T-helper 2 cell (primary cell): ENCODE measurements at places on chromosomes 7 and 10.

DNA sequence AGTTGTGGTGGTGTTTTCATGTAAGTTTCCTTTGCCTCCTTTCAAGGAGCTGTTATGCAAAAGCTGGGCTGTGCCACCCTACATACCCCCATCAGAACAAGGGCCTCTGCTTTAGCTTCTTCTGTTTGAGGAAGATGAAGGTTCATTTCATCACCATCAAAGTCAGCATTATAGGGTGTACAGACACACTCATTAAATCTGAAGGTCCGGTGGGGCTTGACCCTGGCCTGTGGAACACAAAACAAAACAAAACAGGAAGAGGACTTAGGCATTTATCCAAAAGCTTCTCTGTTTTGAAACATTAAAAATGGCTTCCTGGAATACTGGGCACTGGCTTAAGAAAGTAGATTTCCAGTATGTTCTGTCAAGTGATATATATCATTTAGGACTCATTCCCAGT, 15.8 kb downstream of the POLR3A start:
- DNase-seq, result no peak

DNA sequence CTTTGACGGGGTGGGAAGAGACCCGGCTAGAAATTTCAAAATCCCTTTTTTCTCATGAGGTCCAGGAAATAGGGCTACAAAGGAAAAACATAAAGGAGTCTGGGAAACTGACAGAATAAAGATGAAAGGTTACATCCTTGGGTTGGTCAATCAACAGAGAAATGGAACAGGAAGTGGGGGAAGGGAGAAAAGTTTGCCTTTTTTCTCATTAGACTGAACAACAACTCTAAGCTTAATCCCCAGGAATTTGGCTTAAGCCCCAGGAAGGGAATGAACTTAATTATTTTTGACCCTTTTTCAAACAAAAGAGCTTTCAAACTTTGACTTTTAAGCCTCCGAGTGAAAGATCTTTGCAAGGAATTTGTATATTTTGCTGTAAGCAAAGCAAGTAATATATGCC, 32.7 kb downstream of the LGI1 start:
- DNase-seq, result no peak

DNA sequence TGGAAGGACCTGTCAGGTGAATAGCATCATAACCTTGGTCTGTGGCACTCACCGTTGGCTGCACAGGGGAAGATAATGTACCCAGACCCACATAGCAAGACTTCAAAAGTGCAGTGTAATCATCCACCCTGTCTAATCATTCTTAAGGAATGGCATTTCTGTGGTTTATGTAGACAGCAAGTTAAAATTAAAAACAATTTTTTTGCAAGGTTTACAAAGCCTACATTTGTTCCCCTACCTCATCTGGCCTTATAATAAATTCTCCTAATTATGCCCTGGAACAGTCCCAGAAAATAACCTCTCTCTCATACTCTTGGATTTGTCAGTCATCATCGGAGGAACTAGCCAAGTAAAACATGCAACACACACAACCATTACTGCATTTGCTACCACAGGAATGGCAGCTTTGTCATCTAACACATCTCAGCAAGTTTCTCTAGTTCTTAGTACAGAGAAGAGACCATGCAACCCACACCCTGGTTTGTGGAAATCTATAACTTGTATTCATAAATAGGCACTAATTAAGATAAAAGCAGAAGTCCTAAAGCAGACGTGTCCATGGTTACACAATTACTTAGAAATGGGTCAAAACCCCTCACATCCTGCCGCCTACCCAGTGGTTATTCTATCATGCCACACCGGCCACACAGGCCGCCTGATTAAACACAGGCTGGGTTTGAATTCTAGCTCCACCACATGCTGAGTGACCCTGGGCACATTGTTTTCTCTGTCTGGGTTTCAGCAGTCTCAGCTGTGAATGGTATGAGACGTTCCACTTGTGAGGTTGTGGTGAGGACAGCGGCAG, 19.1 kb downstream of the ABLIM1 start:
- DNase-seq, result no peak

- no peak for DNase-seq
These were observed 67.3 kb downstream of the VWA2 start for GRCh38 chr10:114306116-114306973.

DNA sequence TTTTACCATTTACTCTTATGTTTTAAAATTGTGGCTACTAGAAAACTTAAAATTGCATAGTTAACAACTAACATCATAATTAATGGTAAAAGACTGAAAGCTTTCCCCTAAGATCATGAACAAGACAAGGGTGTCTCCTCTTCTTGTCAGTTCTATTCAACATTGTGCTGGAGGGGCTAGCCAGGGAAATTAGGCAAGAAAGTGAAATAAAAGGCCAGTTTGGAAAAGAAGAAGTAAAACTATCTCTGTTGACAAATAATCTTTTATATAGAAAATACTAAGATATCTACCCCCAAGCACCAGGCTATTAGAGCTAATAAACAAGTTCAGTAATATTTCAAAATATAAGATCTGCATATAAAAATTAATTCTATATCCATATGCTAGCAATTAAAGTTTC, 46.9 kb upstream of the MXI1 start:
- no peak for DNase-seq

GRCh38 chr10:78948621-78949030, 120.1 kb upstream of the ZMIZ1 start:
- no peak for DNase-seq

DNA sequence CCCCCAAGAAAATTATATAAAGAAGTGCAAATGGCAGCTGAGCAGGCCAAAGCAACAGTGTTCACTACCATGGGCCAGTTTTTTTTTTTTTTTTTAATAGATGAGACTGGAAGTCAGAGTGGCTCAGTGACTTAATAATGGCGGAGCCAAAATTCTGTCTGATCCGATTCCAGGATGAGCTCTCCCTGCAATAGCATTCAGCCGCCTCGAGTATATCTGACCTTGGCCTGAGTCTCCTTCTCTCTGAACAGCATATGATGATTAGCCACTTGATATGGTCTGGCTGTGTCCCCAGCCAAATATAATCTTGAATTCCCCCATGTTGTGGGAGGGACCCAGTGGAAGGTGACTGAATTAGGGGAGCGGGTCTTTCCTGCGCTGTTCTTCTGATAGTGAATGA, 76.7 kb upstream of the PRLHR start:
- DNase-seq, result no peak

DNA sequence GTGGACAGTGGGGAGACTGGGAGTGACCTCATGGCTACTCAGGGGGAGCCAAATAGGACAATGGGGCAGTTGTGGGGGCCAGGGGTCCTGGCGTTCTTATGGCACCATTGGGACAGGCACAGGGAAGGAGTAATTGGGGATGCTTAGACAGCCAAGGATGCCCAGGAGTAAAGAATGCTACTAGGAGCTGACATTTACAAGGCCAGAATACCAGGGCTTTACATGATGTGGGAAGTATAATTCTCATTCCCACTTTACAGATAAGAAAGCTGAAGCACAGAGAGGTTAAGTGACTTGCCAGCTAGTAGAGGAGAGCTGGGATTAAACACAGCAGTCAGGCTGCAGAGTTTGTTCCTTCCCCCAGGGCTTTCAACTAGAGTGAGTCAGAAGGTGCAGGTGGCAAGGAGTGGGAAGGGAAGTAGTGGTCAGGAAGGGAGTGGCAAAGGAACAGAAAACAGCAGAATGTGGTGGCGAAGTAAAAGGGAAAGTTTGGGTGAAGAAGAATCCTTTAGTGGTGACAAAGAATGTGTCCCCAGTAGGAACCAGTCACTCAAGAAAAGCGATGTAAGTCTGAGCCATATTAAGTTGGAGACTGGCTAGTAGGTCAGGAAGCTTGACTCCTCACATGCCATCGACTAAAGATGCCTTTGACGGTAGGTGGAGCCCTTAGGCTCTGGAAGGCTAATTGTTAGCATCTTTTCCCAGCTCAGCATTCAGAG, 32.8 kb downstream of the CPVL start:
- no peak for DNase-seq

DNA sequence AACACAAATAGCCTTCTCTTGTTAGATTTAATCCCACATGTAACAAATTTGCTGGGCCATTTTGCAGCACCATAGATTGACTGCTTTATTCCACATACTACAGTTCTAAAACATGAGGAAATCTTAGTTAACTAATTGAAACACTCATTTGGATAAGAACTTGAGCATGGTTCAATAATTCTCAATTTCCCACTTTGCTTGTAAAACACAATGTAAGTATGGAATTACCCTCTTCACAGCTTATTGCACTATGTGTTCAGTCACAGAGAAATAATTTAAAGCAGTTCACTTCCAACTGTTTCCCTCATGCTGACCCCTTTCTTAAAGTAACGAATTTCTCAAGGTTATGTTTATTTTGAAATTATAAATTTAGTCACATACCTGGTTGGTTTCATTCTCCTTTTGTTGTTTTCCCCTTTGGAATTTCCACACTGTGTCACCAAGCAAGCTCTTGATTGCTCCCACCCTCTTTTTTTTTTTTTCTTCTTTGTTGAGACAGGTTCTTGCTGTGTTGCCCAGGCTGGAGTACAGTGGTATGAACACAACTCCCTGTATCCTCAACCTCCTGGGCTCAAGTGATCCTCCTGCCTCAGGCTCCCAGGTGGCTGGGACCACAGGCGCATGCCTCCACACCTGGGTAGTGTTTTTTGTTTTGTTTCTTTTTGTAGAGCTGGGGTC, 425.4 kb downstream of the EXOC4 start:
- no peak for DNase-seq

- DNase-seq, result no peak
These were observed 3.7 kb downstream of the WDR37 start for GRCh38 chr10:1059902-1060301.

DNA sequence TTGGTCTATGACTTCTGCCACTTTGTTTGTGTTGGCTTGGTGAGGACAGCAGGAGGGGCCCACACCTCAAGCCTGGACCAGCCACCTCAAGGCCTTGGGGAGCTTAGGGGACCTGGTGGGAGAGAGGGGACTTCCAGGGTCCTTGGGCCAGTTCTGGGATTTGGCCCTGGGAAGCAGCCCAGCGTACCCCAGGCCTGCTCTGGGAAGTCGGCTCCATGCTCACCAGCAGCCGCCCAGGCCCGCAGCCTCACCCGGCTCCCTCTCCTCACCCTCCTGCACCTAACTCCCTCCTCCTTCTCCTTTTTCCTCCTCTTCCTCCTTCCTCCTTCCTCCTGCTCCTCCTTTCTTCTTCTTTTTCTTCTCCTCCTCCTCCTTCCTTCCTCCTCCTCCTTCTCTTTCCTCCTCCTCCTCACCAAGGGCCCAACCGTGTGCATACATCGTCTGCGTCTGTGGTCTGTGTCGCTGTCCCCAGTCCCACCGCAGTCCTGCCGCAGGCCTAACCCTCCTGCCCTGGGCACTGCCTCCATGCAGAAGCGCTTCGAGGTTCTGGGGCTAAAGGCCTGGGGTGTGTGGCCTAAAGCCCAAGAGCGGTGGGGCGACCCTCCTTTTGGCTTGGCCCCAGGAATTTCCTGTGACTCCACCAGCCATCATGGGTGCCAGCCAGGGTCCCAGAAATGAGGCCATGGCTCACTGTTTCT, 5.3 kb downstream of the EN2 start:
- no peak for DNase-seq

DNA sequence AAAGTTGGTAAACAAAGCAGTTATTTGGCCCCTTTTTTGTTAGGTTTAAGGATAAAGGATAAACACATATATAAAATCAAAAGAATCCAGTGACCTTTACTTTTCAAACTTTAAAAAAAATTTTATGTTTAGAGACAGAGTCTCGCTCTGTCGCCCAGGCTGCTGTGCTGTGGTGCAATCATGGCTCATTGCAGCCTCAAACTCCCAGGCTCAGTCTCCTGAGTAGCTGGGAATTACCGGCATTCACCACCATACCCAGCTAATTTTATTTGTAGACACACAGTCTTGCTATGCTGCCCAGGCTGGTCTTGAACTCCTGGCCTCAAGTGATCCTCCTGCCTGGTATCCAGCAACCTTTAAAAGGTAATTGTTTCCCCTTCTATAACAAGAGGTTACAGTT, 31.3 kb downstream of the GNA12 start:
- no peak for DNase-seq

GRCh38 chr7:11458736-11459483, 373.1 kb downstream of the THSD7A start:
- no peak for DNase-seq

DNA sequence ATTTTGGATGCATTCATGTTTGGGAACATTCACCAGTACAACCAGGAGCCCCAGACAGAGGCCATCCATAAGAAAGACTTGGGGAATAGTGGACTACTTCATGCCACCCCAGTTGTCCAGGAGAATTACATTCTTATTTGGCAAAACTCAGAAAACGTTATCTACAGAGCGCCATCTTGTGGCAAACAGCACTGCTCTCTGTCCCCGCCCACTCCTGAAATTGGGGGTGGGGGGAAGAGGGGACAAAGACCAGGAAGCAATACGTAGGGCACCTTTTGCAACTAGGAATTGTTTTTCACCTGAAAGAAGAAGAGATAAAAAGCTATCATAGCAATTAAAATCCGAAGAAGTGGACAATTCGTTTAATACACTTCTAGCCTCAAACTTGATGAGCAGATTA, 134.6 kb upstream of the MGMT start:
- no peak for DNase-seq

- no peak for DNase-seq
These were observed 2.4 kb upstream of the CFAP69 start for GRCh38 chr7:90242369-90243168.

GRCh38 chr10:70513848-70514309, 35.3 kb downstream of the PALD1 start:
- DNase-seq, result no peak
